Mesothelial cell of epicardium (in vitro differentiated cells): ENCODE measurements at places on chromosomes 4 and X.

- H3K27ac ChIP-seq: no peak overlapping the region
- no peaks in the 10 kb centered on the region for H3K27me3 ChIP-seq
- H3K4me1 ChIP-seq: peaks cover 2% of the 10 kb centered on the region
- no peak overlapping the region for H3K4me3 ChIP-seq
Observed at GRCh38 chrX:27276751-27277150, 186.4 kb downstream of the PPP4R3C start.

- H3K36me3 ChIP-seq: peaks cover 22% of the 10 kb centered on the region
- no peaks in the 10 kb centered on the region for H3K27me3 ChIP-seq
- no peak overlapping the region for H3K27ac ChIP-seq
- peaks cover 26% of the 10 kb centered on the region for H3K4me1 ChIP-seq
- DNase-seq: no peak
- no peak overlapping the region for H3K4me3 ChIP-seq
Observed at GRCh38 chr4:8359193-8359592, 81.3 kb downstream of the ACOX3 start.

GRCh38 chr4:139746431-139747171 lies 81.0 kb downstream of the MGST2 start:
- peaks cover 77% of the 10 kb centered on the region for H3K4me1 ChIP-seq
- H3K27ac ChIP-seq: peak overlapping the region; percentile 86
- peak overlapping the region; percentile 6 for H3K4me3 ChIP-seq
- H3K36me3 ChIP-seq: no peaks in the 10 kb centered on the region
- H3K27me3 ChIP-seq: no peaks in the 10 kb centered on the region

DNA sequence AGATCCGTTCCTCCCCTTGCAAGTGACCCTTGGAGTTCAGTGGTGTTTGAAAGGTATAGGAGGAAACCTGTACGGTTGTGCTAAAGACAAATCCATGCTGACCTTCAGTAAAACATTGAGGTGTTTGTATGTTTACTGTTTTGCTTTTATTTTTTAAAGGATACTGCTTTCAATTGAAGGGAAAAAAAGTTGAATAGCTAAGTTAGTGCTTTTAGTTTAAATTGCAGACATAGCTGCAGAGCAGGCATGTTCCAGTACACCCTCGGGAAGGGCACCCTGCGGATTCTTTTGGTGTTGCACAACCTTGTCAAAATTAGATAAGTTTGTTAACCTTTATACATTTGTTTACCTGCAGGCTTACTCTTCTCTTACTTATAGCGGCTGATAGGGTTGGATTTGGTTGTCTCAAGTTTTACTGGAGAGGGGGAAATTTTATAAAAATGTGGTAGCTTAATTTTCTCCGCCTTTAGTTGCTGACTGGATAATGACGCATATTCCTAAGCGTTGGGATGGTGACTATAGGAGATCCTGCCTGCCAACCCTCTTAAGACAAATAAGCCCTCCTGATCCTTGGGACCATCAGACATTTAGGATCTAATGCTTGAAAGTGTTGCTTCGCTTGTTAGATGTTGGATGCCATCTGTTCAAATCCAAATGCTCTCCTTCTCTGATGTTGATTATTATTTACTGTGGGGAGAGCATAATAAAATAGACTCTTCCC lies 2.0 kb downstream of the RAPGEF2 start:
- H3K4me1 ChIP-seq: peaks cover 38% of the 10 kb centered on the region
- DNase-seq: no peak
- no peaks in the 10 kb centered on the region for H3K36me3 ChIP-seq

- no peaks in the 10 kb centered on the region for H3K36me3 ChIP-seq
- H3K4me3 ChIP-seq: no peak overlapping the region
- H3K27me3 ChIP-seq: peaks cover 14% of the 10 kb centered on the region
- no peak overlapping the region for H3K27ac ChIP-seq
- H3K4me1 ChIP-seq: no peaks in the 10 kb centered on the region
Observed at GRCh38 chr4:16532240-16532970, 306.1 kb upstream of the TAPT1 start.

DNA sequence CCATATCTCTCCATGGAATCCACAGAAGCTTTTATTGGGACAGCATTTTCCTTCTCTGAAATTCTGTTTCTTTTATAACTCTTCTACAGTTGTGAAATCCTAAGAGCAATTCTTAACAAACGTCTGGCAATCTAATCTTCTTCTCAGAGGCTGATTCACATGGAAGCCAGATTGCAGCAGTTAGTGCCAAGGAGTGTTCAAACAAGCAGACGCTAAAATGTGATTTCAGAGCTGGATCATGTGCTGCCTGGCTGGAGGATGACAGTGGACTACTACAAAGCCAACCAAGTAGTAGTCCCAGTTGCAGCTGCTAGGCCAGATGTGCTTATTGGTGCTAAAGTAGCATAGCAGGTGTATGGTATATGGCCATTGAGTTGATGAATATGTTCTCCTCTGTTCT lies 27.7 kb upstream of the GLRB start:
- H3K4me3 ChIP-seq: no peak overlapping the region
- DNase-seq: no peak
- H3K27ac ChIP-seq: no peak overlapping the region
- peaks cover 2% of the 10 kb centered on the region for H3K4me1 ChIP-seq
- H3K36me3 ChIP-seq: no peaks in the 10 kb centered on the region
